Posterior vena cava (tissue), 2 donors: ENCODE measurements at places on chromosomes 4 and X. TPM values are rescaled to one million over a fixed set of nuclear protein-coding genes. Genes with fewer than 3 reads are reported as not detected.

DNA sequence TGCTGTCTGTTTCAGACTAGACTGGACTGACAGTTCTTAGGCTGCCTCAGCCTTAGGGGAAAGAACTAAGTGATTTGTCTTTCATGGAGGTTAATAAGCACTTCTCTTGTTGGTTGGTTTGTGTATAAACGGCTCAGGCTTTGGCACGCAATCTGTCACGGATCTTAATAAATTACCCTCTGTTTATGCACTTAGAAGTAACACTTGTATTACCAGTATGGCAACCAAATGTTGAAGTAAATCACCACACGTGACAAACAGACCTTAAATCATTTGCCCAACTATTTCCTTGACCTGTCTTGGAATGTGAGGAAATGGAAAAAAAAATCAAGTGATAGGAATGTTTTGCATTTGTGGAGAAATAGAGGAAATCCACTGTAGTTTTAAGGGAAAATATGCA lies 69.9 kb downstream of the TEX13A start:
- no peak for DNase-seq

DNA sequence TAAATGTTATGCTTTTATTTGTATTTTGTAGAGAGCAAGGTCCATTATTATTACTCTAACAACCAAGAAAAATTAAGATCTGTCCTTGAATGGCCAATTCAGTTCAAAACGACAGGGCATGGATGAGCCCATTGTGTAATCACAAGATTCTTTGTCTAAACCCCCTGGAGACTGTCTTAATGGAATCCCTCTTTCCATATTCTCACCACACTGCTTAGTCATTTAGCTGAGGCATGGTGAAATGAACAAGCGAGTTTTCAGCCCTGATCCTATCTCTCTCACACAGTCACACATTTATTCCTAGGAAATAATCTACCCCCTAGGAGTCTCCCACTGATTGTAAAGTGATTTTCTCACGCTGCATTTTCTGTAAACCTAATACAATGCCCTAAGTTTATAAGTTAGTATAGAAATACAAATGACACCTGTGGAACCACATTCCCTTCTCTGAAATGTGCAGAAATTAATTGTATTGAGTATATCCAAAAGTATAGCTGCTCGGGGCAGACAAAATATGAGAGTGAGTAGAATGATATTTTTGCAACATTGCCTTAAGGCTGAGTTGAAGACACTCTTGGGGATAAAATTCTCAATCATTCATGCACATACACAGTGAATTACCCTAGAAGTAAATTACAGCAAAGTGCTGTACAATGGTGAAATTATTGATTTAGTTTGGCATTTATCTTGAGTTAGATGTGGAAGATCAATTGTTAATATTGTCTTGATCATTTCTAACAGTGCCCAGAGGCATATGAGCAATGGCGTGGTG lies 119.7 kb upstream of the PCDH7 start:
- no peak for DNase-seq

DNA sequence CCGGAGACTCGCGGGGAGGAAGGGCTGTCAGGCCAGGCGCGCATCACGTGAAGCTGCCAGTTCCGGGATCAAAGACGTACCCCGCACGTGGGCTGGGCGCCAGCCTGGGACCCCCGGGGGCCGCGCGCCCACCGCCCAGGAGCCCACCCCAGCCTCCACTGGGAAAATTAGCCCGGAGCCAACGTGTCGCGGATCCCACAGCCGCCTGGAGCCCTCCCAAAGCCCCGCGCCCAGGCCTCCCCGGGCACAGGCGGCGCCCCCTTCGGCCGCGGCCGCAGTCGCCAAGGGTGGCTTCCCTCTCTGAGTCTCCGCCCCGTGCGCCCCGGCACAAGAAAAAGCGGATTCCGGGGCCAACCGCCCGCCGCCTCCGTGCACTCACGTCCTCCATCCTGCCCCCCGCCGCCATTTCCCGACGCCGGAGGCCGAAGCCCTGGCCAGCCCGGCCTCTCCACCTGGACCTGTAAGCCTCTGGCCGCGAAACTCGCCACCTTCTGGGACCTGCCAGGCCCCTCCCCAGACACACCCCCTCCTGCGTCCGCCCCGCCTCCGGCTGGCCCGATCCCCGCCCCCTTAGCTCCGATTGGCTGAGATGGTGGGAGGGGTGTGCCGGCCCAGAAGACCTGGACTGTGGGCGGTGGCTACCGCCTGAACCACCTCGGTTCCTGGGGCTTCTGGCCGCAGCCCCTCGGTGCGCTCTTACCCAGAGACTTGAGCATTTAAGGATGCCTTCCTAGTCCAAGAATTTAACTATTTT lies at the start of gene TMEM192:
TMEM192 (minus strand) TSS at position 493 of the 754 bp plus-strand sequence; CDS start at position 406, 87 bp downstream.
- DNase-seq, result peak; percentile 98

DNA sequence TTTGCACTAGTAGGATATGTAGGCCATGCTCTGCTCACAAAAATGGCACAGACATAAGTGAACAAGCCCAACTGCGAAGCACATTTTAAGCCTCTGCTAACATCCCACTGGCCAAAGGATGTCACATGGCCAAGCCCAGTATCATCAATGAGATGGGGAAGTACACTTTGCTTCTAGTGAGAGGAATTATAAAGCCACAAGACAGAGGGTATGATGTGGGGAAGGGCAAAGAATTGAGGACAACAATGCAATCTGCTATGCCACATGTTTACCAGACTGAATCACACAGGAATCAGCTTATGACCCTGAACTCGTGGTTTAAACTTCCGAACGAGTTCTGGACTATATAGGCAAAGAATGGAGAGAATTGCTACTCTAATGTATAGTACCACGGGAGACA lies 39.1 kb downstream of the SUPT20HL1 start:
- DNase-seq, result no peak

The TMEM271 gene
- not detected for total RNA-seq

The MGAT4D gene
- not detected for total RNA-seq

The PTTG2 gene
- total RNA-seq, result 2.6 TPM

- DNase-seq, result no peak
These were observed 2.7 kb downstream of the REST start for GRCh38 chr4:56910172-56910967.

GRCh38 chrX:150880808-150881165 lies 17.7 kb downstream of the CD99L2 start:
- no peak for DNase-seq

- DNase-seq, result no peak
These were observed 496.5 kb downstream of the RPA4 start for GRCh38 chrX:97380200-97380599.

The RAB33A gene
- 12.7 TPM for total RNA-seq

GRCh38 chr4:15649914-15650545 lies 5.1 kb downstream of the FBXL5 start:
- DNase-seq, result no peak

The RHOXF2 gene
- not detected for total RNA-seq

The SGMS2 gene
- 52.1 TPM for total RNA-seq

GRCh38 chr4:144547678-144548298 lies 98.2 kb upstream of the HHIP start:
- no peak for DNase-seq

The SHROOM2 gene
- total RNA-seq, result 1.2 TPM

GRCh38 chr4:176593943-176594342 lies 198.8 kb downstream of the VEGFC start:
- DNase-seq, result no peak

The PARM1 gene
- total RNA-seq, result 113 TPM

The GNRHR gene
- not detected for total RNA-seq

DNA sequence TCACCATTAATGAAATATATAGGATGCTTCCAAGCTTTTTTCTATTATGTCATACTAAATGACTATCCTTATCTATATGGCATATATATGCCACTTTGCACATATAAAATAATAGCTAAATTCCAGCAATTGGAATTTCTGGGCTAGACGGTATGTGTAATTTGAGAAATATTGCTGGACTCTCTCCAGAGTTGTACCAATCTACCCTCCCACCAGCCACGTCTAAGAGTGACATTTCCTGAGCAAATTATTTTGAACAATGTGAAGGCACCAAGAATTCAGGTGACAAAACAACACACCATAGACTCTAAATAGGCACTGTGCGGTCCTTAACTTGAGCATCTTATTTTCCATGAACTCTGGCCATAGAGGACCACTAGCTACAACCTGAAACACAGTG lies 62.3 kb downstream of the RFC1 start:
- no peak for DNase-seq
